ENCODE measurements at places on chromosomes 1 and 21.
A peak's percentile ranks its signal among the peaks of the same experiment; 100 is the strongest.

DNA sequence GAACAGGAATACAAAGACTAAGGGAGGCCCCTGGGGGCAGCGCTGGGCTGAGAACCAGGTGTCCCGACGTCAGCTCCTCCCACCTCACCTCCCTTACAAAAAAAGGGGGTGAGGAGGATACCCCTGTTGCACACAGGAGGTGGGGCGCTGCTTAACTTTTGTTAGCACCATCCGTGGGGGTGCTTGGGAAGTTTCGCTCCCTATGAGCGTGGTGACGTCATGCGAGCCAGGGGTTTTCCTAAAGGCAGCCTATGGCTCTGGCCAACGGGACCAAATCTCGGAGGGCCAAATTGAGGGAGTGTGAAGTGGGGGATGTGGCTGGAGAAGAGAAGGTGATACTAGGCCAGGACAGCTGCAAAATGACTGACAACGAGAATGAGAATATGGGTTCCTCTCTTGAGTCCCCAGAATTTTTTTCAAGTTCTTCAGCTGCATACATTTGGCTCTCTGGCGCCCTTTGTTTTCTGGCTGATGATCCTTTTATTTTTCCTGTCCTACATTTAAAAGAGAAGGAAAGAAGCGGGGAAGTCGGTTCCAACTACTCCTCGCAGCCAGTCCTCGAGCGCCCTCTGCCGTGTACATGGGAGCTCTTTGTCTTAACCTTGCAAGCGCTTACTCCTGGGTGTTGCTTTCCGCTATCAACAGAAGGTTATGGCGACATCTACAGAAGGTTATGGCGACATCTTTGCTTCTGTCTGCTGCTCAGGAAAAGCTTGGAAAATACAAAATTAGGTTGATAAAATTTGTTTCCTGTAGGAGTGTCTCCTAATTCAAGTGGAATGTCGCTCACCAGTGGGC lies 48.0 kb upstream of the ZC3H11B start:
- DNase-seq = peak; percentile 96

- no peak for DNase-seq
Measured at GRCh38 chr1:96927125-96927524, 205.5 kb downstream of the PTBP2 start.

DNA sequence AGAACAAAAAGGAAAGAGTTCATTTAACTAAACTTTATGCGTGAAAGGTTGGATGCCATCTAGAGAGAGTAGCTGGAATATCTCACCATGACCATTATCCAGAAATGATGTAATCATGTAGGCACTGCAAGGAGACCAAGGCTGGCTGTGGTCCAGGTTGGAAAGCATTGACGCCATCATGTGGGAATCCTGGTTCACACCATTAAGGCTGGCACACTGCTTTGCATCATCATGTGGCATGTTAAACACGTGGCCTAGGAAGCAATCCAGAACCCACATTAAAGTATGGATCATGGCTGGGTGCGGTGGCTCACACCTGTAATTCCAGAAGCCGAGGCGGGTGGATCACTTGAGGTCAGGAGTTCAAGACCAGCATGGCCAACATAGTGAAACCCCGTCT lies 4.3 kb downstream of the ADAMTS1 start:
- DNase-seq = no peak

- DNase-seq = no peak
Measured at GRCh38 chr1:238350471-238350870, 459.7 kb upstream of the ZP4 start.

DNA sequence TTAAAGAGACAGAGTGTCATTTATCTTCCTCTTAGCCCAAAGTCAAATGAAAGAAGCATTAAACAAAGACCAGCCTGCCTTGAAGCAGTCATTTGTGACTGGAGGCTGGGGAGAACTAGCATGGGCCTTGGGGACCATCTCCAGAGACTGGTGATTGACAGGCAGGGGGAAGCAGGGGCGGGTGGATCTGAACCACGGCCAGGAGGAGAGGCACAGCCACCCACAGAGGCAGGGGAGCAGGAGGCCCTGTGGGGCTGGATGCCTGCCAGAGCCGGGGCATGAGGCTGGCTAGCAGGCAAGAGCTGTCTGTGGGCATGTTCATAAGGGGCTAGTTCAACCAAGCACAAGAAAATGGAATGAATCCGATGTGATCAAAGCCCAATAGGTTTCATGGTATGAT lies 73.9 kb downstream of the PLXNA2 start:
- no peak for DNase-seq

GRCh38 chr1:53601031-53601745 lies 137.8 kb downstream of the GLIS1 start:
- no peak for DNase-seq

- no peak for DNase-seq
Measured at GRCh38 chr1:30631700-30632099, 91.7 kb downstream of the MATN1 start.

DNA sequence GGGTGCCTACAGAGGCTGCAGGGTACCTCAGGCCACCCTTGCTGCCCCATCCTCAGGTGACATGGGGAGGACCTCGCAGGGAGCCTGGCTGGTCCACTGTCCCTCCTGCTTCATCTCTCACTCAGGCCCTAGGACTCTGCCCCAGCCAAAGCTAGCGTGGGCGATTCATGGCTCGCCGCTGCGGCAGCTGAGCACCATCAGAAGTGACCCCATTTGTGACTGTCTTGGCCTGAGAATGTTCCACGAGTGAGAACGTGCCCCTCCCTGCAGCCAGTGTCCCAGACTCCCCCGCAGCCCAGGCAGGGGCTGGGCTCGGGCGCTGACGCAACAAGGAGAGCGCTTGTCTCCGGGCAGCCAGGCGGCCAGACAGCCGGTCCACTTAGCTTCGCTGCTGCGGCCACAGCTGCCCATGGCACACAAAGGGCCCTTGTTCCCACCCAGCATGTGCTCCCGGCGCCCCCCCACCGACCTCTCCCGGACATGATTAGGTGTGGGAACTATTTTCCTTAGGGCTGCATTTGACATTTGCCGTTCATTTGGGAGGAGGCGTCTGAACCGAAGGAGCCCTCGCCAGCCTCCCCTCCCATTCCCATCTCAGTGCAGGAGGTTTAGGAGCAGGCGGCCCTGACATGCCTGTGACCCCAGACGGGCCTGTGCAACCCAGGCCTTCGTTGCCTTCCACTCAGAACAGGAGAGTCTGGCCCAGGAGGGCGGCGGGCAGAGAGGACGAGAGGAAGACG lies 19.3 kb upstream of the POFUT2 start:
- DNase-seq = no peak

GRCh38 chr1:100075773-100076172 lies 57.0 kb downstream of the SASS6 start:
- no peak for DNase-seq

- DNase-seq = no peak
Measured at GRCh38 chr1:39165488-39165887, 39.0 kb upstream of the MACF1 start.

DNA sequence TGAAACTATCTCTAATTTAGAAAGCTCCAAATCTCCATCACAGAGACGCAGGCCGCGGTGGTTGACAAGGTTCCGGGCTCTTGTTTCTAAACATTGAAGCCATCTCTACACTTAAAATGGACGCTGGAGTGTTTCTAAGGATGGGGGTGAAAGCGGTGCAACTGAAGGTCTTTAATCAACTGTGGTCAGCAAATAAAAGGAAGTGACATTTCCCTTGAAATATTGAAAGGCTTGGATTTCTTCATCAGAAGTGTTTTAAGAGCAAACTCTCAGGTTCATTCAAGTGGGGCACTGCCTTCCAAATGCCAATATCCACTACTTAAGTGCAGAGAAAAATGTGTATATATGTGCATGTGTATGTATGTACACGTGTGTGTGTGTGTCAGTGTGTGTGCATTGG lies 117.3 kb downstream of the KAZN start:
- DNase-seq = no peak

DNA sequence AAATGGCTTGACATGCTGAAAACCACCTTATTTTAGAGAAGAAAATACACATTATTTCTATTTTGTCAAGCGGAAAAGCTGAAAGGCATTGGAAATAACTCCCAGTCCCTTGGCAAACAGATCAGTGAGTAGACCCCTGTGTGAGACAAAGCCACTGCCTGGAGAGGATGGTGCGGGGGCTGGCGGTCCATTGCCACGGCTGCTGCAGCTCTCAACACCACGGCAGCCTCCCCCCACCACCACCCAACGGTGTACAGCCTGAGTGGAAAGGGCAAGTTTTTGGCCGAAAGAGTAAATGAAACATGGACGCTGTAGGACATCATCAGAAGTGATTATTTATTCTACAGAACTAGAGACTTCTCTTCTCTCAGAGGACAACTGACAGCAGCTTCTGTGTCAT lies 84.6 kb downstream of the PEX14 start:
- no peak for DNase-seq

- DNase-seq = peak; percentile 62
Measured at GRCh38 chr1:93837961-93838360, 41.0 kb downstream of the DNTTIP2 start.

DNA sequence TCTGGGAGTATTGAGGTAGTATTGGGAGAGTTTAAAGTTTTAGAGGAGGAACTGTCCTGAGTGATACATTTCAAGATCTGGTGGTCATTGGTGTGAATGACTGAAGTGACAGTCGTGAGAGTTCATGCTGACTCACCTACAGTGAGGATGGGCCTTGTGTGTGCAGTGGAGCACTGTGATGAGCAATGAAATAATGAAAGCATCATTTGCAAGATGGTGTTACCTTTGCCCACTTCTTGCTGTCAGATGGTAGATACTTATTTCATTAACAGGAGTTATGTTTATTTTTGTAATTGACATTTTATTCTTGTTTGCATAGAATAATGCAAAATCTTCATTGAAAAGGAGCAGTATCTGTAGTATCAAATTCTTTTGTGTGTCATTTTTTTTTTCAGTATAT lies 29.0 kb downstream of the POU2F1 start:
- no peak for DNase-seq

DNA sequence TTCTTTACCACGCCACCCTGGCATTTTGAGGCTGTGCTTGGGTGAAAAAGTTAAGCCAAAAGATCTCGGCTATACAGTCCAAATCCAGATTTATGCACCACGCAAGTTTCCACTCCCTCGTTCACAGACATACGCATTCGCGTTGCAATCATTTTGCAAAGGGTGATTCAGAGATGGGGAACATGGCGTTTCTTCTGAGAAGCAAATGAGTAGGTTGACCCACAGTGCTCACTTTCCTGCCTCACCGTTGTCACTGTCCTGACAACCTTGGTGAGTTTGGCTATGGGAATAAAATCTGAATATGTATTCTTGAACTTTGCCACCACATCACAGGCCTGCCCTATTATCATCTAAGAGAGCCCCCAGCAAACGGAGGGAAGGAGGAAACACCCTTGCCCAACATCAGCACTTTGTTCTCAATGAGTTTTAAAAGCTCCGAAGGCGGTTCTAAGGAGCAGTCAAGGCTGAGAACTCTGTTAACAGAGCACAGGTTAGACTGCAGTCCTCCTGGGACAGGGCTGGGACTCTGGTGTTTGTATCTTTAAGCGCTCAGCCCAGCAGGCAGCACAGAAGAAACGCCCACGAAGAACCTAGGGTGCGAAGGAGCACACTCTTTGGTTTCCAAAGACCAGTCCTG lies 86.4 kb downstream of the RUNX1 start:
- no peak for DNase-seq

- no peak for DNase-seq
Measured at GRCh38 chr1:200380589-200381021, 29.2 kb downstream of the ZNF281 start.

GRCh38 chr1:157831968-157832626 lies 9.5 kb downstream of the CD5L start:
- DNase-seq = no peak
